ENCODE measurements at places on chromosomes 7 and 10.

- no peak for DNase-seq
Observed at GRCh38 chr10:78513986-78514385, 480.3 kb downstream of the RPS24 start.

DNA sequence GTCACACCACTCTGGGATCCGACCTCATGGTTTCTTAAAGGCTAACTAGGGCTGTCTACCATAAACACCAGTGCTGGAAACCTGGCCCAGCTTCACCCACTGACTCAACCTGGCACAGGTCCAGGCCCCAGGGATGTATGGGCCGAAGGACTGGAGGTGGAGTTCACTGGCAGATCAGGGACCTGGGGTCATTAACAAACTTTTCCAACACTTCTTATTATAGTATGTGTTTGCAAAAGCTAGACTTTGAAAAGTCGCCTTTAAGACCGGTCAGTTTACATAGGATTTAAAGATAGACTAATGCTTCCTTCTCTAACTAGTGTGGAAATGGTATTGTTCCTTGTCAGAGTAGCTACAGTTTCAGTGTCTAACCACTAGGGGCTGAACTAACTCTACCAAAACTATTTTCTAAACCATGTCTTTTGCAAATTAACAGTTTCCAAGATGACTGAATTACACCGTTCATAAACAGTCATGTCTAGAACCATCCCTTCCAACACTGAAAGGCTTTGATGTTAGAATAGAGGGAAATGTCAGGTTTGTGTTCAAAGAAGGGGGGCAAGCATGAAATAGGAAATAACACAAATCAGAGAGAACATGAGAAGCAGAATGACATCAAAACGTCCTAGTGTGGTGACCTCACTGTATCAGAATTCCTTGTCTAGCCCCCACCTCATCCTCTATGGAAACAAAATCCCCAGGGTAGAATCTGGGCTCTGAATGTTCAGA lies 29.7 kb downstream of the STN1 start:
- DNase-seq, result peak; percentile 83

GRCh38 chr7:73652541-73652949 lies 15.1 kb upstream of the VPS37D start:
- DNase-seq, result no peak

DNA sequence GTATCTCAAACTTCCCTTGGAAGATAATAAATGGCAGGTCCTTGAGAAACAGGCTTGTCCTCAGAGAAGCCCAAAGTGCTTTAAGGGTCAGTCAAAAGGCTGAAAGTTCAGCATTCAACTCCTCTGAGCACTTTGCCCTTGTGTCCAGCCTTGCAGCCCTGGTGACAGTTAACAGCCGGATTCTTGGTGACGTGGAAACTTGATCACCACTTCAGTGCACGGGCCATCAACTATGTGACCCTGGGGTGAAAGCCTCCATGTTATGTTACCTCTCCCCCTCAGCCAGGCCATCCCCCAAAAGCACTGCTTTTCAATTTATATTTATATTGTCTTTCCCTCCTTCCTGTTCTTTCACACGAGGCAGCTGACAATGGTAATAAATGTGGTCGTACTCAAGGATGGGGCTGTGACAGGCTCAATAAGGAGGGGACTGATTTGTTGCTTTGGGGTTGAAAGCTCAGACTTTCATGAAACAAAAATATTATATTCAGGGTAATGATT lies 164.0 kb upstream of the NRP1 start:
- no peak for DNase-seq

DNA sequence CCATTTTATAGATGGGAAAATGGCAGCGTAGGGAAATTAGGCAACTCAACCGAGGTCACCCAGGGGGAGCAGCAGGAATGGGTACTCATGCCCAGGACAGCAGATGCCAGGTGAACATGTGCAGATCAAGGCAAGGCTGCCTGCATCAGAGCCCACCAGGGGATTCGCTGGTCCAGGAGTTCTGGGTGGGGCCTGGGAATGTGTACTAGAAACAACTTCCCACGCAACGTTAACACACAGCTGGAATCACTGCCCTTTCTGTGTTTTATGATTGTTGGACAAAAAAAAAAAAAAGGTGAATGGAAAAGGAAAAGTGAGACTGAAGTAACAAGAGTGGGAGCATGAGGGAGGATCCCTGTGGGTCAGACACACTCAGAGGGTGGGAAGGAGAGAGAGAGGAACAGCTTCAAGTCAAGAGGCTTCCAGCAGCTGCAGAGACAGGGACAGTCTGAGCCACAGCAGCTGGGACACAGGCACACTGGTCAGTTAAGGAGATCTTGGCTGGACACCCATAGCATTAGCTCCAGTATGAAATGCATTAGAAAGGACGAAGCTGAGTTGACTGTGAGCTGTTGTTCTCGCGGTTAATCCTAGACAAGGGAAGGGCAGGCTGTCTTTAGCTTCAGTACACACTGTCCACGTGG lies 187.9 kb upstream of the INHBA start:
- DNase-seq, result peak; percentile 58

- DNase-seq, result no peak
Observed at GRCh38 chr10:71946700-71947099, 17.5 kb upstream of the CHST3 start.

- no peak for DNase-seq
Observed at GRCh38 chr7:142612237-142612881, 136.9 kb upstream of the PRSS1 start.

DNA sequence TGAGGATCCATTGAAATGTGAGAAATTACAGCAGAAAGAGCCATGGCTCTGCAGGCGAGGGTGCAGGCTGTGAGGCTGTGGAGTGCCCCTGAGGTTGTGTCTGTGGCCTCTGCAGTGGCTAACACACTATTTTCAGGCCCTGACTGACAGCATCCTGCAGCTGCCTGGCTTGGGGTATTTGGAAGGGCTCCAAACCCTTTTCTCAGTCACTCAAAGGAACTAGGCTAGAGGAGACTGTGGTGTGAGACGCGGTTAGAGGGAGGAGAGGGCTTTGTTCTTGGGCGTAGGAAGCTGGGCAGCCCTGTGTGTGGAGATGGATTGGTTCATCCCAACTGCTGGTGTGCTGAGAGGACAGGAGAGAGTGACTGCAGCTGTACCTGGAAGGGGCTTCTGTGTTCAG lies 134.9 kb downstream of the RAMP3 start:
- DNase-seq, result peak; percentile 38

GRCh38 chr7:151905353-151905752 lies 28.4 kb upstream of the PRKAG2 start:
- DNase-seq, result no peak

- peak; percentile 84 for DNase-seq
Observed at GRCh38 chr7:64098-64915, 128.1 kb upstream of the FAM20C start.

GRCh38 chr10:86067436-86068050 lies 299.1 kb downstream of the GRID1 start:
- DNase-seq, result no peak

- no peak for DNase-seq
Observed at GRCh38 chr10:104309980-104310978, 28.0 kb downstream of the ITPRIP start.

GRCh38 chr10:130463104-130463875 lies 327.1 kb downstream of the GLRX3 start:
- DNase-seq, result no peak

DNA sequence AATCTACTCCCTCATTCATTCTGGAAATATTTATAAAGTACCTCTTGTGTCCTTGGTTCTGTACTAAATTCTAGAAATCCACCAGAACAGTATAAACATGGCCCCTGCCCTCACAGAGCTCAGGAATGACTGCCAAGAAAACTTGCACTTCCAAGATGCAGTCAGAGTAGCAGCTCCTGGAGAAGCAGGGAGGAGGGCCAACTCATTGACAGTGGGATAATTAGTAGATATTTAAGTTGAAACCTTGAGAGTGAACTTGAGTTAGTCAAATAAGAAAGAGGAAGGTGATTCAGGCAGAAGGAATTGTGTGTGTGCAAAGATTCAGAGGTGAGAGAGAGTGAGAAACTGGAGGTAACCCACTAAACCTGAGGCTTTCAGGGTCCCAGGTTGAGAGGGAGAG lies 182.2 kb upstream of the INHBA start:
- DNase-seq, result no peak

DNA sequence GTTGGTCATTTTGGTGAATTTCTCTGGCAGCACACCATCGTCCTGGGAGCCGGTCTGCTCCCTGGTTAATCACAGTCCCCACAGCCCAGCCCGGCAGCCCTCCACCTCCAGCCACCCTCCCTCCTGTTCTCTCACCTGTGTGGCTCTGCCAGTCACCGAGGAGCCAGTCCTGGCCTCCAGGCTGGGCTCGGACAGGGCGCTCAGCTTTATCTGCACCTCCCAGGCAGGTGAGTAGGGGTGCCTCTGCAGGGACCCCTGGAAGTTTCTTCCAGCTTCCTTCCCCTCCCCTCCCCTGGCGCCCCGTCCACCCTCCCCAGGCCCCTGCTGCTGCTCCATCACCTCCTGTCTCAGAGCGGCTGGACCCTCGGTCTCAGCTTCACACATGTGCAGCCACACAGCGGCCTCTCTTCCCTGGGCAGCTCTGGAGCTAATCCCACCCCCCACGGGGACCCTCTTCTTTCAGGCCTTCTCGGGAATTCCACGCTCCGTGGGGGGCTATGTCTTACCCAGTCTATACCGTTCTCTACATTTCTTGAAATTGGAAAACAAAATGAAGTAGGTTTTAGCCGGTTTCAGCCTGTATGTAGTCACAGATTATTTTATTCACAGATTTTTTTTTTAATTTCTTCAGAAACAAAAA lies 213.9 kb upstream of the PPP2R2D start:
- DNase-seq, result no peak

DNA sequence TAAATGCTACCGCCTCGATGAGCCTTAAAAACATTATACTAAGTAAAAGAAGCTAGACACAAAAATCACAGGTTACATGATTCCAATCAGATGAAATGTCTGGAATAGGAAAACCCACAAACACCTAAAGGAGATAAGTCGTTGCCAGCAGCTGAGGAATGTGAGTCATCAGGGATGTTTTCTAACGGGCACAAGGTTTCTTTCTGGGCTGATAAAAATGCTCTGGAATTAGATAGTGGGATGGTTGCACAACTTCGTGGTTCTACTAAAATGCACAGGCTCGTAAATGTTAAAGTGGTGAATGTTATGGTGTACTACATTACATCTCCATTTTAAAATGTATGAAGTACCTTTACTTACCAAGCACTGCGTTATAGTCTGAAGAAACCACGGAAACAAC lies 9.7 kb downstream of the ABLIM1 start:
- no peak for DNase-seq

DNA sequence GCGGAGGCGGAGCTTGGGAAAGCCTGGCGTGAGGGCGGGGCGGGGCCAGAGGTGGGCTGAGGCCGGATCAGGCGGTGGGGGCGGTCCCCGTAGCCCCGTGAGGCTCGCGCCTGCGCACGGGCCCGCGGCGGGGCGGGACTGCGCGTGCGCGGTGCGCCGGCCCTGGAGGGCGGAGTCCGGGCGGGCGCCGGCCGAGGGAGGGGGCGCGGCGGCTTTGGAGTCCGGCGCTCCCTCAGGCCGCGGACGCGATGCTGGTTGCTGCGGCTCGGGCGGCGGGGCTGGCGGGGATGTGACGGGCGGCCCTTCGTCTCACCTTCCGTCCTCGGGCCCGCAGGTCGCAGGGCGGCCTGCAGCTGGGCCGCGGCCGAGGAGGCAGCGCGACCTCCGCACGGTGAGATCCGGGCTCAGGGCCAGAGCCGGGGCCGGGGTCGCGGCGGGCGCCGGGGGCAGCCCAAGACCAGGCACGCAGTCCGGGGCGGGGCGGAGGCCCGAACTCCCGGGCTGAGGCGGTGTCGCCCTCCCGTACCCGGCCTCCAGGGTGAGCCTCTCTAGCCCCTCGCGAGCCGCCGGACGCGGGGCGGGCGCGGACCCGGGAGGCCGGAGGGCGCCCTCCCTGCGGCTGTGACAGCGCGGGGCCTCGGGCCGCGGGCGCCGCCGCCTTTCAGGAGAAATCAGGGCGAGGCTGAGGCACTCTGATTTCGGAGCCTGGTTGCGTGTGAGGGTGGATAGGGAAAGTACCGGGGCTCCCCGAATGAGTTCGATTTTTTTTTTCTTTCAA lies at the start of gene CCSER2:
TSS of gene CCSER2 (plus strand) at position 172 of the 778 bp plus-strand sequence. CDS start 42,464 bp downstream, outside the sequence.
- DNase-seq, result peak; percentile 94

DNA sequence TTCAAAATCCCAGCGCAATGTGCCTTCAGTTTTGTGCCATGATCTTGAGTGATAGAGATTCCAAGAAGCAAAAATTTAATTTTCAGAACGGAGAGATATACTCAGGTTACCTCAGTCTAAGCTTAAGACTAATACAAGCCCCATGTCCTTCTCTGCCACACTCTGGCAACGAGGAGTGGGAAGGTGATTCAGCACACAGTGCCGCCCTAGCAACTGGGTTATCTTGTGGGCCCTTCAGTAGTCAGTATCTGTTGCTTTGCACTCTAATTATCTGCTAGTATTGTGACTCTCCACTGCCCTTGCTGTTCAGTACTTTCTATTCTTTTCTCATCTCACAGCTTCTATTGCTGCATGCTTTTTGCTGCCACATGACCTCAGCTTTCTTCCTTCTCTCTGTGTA lies 39.2 kb upstream of the MKLN1 start:
- DNase-seq, result no peak

DNA sequence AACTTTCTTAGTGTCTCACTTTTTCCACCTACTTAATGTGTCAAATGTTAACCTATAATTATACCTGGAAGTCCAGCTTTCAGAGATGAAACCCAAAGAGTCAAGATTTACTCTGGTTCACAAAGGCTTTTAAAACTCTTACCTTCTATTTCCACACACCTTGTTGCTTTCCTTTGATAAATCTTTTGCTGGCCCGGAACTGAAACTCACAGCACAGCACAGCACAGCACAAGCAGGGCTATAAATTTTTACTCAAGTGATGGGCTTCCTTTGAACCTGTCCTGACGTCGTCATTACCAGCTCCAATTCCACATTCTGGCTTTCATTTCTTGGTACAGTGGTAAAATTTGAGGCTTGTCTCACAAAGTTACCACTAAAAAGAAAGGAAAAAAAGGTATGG lies 861.0 kb downstream of the SORCS3 start:
- no peak for DNase-seq

- DNase-seq, result no peak
Observed at GRCh38 chr7:51973939-51974338, 657.3 kb upstream of the COBL start.

- no peak for DNase-seq
Observed at GRCh38 chr7:50952544-50952943, 169.8 kb upstream of the GRB10 start.

DNA sequence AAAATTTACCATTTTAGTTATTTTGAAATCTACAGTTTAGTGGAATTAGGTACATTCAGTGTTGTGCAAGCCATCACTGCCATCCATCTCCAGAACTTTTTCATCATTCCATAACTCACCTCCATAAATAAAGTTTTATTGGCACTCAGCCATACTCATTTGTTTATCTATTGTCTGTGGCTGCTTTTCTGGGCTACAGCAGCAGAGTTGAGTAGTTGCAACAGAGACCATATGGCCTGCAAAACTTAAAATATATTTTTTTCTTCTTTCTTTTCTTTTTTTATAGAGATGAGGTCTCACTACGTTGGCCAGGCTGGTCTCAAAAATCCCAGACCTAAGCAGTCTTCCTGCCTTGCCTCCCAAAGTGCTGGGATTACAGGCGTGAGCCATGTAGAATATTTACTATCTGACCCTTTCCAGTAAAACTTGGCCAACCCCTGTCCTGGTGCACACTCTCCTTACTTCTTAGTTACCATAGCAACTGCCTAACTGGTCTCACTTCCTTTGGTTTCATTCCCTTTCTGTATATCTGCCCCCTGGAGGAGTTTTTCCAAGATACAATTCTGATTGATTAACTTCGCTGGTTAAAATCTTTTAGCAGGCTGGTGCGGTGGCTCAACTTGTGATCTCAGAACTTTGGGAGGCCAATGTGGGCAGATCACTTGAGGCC lies 133.2 kb downstream of the CUX1 start:
- DNase-seq, result no peak

All from right hindlimb (tissue), 1 donor.